Mesendoderm (in vitro differentiated cells): ENCODE measurements at places on chromosomes 2 and 18.
A peak's percentile ranks its signal among the peaks of the same experiment; 100 is the strongest.

DNA sequence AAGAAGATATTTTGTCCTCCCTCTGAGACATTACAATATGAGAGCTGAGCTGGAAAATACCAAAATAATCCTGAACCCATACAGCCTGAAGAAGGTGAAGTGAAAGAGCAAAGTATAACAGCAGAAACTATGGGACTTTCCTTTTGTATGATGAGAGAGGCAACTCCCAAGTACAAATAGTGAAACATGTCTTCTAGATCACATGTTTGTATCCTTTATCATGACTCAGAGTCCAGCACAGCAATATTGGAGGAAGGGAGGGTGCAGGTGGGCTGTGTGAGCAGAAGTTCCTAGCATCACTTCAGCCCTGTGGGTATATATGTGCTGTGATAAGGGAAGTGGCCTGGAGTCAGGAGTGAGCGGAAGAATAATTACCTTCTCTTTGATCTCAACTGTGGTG, 265.6 kb upstream of the NRXN1 start:
- DNase-seq: no peak

- DNase-seq: no peak
Measured at GRCh38 chr2:18924886-18925285, 335.5 kb upstream of the NT5C1B start.

DNA sequence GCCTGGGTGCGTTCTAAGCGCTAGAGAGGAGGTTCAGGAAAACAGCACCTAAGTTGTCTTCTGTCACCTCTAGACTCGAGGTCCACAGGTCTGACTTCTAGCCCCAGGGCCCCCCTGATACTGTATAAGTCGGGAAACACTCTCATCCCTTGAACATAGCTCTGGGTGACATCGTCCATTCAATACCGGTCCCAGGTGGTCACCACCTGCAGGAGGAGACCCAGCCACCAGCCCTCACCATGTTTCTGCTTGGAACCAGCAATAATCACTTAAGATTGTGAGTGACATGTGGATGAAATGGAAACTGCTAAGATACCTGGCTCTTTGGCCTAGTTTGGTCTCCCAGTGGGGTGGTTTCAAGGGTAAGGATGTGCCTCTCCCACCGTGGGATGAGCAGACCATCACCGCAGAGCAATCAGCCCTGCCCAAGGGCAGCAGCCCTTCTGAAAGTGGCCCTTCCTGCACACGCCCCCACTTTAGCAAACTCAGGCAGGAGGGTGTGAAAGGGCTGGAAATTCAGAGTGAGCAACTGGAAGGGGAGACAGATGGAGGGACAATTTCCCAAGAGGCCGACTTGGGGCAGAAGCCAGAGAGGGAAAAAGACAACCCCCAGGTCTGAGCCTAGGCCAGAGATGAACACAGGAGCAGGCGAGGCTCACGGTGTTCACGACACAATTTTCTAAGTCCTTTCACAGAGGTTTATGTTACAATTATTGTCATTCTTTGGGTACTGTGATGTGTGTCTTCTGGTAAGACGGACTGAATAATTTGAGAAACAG, 95.2 kb downstream of the ZNF516 start:
- no peak for DNase-seq

DNA sequence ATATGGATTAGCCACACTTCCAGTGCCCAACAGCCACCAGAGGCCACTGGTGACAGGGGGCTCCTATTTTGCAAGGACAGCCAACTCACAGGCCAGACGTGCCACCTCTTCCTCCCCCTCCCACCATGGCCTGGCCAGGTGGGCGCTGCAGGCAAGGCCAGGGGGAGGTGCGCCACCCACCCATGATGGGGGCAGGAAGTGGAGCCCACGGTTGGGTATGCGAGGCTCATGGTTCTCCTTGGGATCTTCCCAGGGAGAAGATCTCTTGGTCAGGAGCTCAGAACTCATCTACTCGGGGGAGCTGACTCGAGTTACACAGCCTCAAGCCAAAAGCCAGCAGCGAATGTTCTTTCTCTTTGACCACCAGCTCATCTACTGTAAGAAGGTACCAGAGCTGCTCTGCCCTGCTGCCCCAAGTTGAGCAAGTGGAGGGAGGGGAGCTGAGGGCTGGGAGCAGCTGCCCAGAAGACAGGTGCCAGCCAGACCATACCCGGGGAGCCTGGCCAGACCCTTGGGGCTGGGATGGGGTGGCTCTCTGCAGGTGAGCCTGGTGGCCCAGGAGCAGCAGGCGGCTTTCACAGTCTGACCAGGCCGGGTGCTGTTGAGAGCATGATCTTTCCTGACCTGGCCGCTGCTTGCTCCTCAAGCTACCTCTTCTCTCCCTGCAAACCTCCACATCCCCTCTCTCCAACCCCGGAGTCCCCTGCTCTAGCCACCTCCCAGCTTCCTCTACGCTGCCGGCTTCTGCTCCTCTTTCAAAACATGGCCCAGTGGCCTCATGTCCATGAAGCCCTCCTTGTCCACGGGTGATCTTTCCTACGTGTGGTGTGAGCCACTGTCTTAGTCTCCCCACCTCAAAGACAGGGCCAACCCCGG, 49.8 kb downstream of the FAM168B start:
- DNase-seq: no peak

GRCh38 chr2:138298900-138299299, 202.7 kb upstream of the SPOPL start:
- no peak for DNase-seq

DNA sequence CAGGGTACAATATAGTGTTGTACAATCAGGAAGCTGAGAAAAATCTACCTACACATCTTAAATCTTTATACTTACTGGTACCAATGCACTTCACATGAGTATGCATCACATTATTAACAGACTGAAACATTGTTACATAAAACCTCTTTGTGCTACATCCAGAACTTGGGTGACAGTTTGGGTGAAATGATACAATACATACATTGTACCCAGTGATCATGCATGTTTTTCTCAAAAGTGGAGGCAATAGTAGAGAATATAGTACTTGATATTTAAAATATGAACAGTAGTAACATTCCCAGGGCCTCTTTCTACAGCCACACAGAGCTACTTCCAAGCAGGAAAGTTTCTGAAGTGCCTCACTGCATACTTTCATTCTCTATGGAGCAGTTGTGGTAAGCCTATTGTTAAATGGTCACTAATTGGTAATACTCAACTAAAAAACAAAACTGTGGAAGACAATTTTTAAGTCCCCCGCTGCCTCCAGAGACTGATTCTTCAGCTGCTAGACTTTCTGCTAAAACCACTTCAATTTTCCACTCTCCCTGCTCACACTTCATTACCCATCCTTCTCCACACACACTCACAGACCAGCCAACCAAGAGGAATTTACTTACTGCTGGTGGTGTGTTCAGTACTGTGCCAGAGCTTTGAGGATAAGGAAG, 22.9 kb upstream of the GRB14 start:
- DNase-seq: no peak

DNA sequence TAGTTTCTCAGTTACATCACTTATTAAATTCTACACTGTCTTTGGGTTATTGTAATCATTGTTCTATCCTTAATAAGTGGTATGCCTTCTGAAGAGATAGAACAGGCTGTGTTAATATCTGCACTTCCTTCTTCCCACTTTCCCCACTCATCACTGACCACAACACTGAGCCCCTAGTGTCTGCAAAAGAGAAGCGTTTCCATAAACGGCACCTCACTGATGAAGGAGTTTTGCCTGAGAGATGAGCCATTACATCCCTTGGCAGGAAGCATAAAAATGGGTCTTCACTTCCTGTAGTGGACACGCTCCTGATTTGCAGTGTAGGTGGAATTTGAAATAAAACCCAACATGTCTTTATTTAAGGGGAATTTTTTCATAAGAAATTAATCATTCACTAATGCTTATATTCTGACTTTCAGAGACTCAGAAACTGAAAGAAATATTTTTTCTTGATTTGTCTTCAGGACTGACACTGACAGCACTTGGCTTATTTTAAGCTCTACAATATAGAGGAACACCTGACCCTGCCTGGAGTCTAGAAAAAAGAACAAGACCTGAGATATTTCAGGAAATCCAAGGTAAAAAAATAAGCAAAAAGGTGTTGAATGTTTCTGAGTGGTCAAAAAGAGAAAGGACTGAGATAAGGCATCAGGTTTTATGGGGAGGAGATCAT, 275.3 kb downstream of the RAD51AP2 start:
- no peak for DNase-seq

- no peak for DNase-seq
Measured at GRCh38 chr2:109392816-109393661, 220.7 kb downstream of the SEPTIN10 start.

DNA sequence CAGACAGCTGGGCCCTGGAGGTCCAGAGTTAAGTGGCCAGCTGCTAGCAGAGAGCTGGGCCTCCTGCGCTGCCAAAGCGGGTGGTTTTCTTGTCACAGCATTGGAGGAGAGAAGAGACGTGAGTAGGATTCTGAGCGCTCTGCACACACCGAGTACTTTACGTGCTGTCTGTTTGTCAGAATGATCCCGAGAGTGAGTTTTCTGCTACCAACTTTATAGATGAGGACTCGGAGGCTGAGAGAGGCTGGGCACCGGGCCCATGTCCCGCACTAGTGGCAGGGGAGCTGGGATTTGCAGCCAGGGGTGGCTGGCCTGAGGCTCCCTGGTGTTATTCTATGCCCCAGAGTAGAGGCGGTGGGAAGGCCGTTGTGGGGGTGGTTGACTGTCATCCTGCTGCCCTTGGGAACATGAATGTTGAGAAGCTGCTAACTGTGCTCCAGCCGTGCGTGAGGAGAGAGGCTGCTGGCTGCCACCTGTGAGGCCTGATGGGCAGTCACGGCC, 36.3 kb upstream of the MBP start:
- no peak for DNase-seq

- DNase-seq: no peak
Measured at GRCh38 chr2:205401511-205401910, 280.8 kb upstream of the NRP2 start.

DNA sequence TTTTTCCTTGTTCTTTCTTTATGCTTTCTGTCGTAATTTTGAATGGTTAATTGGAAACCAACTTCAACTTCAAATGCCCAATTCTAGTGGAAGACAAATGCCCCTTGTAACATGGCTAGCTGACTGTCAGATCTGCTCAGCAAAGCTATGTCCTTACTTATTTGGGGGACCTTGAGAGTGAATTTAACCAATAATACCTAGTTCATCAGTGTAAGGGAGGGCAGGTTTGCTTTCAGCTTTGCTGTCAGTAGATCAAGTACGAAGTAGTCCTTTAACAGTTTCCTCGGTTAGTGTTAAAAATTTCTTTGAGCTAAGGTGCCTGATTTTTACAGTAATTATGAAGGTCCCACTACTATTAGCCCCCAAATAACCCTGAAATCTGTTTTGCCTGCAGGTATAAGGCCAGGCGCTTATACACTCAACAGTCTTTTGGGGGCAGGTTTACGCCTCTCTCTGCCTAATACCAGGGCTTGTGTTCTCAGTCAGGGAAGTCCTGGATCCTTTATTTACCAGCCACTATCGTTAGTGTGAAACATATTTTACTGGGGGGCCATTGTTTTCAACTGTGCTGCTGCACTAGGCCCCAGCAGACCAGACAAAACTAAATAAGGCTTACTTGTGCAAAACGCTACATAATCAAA, 165.1 kb upstream of the KCNJ3 start:
- DNase-seq: peak; percentile 35

- DNase-seq: no peak
Measured at GRCh38 chr2:143152637-143153036, 23.4 kb downstream of the ARHGAP15 start.

GRCh38 chr2:169393068-169393590, 30.8 kb upstream of the LRP2 start:
- DNase-seq: peak; percentile 94
